ENCODE measurements at places on chromosomes 2 and 18.

DNA sequence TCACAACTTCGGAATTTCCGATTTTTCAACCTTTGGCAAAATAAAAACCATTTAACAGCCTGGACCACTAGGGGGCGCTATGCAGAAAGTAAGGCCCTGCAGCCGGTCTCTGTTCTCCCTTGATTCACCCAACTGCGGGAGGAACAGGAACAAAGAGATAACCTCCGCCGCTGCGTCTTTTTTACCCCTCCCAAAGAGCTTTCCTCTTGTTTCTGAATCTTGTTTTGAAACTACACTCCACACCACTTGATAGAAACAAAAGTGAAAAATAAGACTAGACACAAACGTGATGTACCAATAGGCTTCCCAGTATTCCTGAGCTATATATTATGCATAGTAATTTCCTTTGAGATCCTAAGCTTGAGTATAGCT is 231.2 kb downstream of the MYO3B start:
- peak; percentile 56 for DNase-seq

DNA sequence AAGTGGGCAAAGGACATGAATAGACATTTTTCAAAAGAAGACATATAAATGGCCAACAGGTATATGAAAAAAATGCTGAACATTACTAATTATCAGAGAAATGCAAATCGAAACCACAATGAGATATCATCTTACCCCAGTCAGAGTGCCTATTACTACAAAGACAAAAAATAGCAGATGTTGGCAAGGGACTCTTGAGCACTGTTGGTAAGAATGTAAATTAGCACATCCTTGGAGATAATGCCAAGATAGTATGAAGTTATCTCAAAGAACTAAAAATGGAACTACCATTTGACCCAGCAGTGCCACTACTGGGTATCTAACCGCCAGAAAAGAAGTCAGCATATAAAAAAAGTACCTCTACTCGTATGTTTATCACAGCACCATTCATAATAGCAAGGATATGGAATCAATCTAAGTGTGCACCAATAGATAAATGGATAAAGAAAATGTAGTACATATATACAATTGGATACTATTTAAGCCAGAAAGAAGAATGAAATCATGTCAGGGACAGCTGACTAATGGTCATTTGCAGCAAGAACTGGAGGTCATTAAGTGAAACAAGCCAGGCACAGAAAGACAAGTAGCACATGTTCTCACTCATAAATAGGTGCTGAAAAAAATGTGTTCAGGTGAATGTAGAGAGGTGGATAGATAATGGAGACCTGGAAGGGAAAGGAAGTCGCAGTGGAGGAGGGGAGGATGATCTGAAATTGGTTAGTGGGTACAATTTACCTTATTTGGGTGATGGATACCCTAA is 141.7 kb upstream of the B3GNT2 start:
- DNase-seq = no peak

DNA sequence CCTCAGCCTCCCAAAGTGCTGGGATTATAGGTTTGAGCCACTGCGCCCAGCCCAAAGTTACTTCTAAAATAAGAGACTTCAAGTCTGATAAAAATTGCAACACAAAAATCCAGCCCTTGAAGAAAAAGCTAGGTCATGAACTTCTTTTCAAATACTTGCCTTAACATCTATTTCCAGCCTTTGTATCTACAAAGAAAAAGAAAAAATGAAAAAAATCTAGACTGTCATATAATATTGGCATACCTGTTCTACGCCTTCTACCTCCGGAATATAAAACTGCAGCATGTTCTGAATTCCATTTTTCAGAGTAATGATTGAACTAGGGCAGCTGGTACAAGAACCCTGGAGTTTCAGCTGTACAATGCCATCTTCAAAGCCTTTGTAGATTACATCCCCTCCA is 13.1 kb upstream of the GFPT1 start:
- no peak for DNase-seq

DNA sequence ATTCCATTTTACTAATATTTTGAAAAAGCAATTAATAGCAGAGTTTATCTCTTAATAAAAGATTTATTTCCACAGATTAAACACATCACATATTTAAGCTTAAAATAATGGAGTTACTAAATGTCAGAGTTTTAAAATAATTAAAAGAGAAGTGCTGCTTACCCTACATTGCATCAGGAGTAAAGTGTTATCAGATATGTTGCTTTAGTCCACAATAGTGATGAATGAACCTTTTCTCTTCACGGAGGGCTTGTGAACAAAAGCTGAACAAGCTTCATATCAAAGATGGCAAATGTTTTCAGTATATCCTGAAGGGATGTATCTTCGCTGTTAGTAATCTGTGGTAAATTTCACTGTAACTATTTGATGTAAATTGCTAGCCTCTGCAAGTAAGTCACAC is 69.4 kb upstream of the TTC27 start:
- no peak for DNase-seq

GRCh38 chr2:179843541-179843940 is 17.9 kb downstream of the ZNF385B start:
- DNase-seq = no peak

Data from stimulated activated CD8-positive, alpha-beta memory T cell treated with anti-CD3 and anti-CD28 coated beads, Interleukin-7, amount 100 ng/mL, for 24 hours (primary cell).